ENCODE measurements at places on chromosomes 12 and 14.
A peak's percentile ranks its signal among the peaks of the same experiment; 100 is the strongest.

DNA sequence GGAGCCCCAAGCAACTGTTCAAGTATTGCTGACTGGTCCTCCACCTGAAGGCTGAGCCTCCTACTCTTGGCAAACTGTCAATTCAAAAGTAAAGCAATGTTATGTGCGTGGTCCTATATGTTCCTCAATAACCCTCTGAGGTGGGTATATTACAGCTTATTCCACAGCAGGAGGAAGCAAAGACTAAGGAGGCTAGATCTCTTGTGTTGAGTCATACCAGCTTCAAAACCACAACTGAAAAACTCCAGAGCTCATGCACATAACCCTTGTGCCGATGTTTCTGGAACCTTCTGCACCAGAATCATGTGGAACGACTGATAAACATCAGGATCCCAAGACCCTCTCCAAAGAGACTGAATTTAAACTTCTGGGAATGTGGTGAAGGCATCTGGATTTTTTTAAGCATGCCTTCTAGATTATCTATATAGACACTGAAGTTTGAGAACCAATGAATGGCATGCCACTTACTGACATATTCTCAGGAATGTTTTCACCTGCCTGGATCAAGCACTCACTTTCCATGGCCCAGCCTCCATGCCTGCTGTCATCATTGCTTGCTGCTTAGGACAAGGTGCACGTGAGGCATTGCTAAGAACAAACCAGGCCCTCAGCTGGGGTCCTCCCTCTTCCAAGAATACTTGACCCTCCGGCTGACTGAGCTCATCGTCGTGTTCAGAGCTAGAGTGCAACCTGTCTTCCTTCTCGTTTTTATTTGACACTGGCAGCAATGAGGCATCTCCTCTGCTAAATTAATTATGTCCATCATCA lies 194.7 kb downstream of the BCL11B start:
- peak; percentile 55 for DNase-seq

GRCh38 chr12:104462931-104463339 lies 6.2 kb downstream of the CHST11 start:
- DNase-seq: peak; percentile 90

- DNase-seq: peak; percentile 26
These were observed 13.8 kb downstream of the NGDN start for GRCh38 chr14:23483236-23483854.

DNA sequence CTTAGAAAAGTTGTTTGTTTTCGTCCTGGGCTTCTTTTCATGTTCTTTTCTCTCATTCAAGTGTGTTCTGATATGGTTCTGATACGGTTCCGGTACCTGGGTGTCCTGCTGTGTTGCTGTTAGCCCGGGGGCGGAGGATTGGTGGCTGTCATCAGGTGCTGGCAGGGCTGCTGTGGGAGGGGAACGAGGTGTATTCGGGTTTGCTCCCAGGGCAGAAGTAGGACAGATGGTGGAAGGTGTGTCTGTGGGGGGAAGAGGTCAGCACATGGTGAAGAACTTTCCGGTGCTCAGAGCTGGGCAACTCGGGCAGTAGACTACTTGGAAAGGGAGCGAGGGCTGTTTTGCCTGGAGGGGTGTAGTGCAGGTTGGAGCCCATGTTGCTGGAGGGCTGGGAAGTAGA lies 70.2 kb downstream of the SLC25A47 start:
- no peak for DNase-seq

GRCh38 chr12:12563290-12563928 lies 746 bp upstream of the DUSP16 start:
- peak; percentile 7 for DNase-seq

GRCh38 chr12:84070292-84070691 lies 842.3 kb downstream of the SLC6A15 start:
- no peak for DNase-seq

GRCh38 chr14:52950410-52950897 lies 396 bp downstream of the FERMT2 start:
- no peak for DNase-seq

DNA sequence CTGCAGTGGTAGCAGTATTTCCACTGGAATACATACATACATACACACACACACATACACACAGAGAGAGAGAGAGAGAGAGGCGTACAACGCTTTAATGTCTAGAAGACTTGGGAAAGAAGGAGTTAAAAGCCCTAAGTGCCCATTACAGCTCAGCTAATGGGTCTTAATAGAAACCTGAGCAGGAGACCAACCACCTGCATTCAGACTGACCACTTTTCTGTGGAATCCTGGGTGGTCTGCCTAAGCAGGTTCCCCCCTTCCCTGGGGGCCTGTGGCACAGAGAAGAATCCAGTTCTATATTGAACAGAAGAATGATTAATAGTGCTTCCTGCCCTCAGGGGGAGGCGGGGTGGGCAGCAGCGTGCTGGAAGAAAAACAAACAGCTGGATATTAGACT lies 312.4 kb upstream of the PRKD1 start:
- no peak for DNase-seq

DNA sequence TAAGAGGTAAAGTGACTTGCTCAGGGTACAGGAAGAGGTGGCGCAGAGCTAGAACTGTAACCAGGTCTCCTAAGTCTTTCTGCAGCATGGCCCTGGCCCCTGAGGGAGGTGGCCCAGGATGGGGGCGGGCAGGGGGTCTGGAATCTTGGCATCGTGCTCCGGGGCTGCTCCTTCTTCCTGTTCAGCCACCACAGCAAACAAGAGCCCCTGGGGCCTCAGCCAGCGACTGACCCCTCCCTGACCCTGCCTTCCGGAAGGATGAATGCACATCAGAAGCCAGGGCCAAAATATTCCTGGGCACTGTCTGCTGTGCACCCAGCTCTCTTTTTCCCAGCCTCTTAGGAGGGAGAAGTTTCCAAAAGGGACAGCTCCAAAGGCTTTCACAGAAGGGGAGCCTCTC lies 242.8 kb downstream of the DPF3 start:
- no peak for DNase-seq

GRCh38 chr14:93984070-93984469 lies 7.7 kb upstream of the ASB2 start:
- no peak for DNase-seq
